ENCODE measurements at places on chromosomes 6 and 20.
A peak's percentile ranks its signal among the peaks of the same experiment; 100 is the strongest.

DNA sequence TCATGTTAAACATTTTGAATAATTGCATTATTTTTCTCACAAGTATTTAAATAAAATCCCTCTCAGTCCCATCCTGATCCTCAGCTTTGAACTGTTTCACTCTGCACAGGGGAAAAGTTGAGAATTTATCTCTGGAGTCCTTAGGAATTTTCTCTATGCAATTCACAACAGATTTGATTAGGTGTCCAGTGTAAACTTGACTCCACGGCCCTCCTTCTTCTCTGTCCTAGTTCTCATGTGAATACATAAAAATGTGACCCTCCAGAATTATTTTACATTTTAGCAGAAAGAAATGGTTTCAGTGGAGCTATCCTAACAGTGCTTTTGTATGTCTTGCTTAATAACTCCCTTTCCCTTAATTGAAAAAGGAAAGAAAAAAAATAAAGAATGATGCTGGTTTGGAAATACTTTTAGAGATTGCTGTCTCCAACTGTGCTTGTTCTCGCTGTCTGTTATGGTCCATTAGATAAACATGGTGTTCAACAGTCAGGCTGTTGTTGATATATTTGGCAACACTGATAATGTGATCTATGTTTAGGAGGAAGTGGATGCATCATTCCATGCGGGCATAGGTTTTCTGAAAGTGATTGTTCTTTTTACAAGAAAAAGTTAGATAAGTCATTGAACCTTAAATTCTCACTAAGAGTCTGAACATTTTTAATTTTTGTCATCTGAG, 599.4 kb upstream of the CITED2 start:
- DNase-seq: peak; percentile 91

DNA sequence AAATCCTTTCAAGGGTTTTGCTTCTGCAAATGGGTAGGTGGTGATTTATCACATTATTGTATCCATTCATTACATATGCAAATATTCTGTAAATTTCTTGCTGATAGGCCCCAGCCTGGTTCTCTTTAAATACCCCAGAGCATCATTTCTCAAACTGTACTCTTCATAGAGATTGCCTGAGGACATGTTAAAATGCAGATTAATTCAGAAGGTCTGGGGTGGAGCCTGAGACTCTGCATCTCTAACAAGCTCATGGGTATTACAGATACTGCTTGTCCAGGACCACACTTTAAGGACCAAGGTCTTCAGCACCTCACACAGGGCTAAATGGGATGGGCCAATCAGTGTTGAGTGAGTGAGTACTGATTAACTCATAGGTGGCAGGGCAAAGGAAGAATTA, 46.3 kb downstream of the PKHD1 start:
- no peak for DNase-seq

- DNase-seq: no peak
Observed at GRCh38 chr6:109655761-109656262, 35.2 kb downstream of the AK9 start.

- no peak for DNase-seq
Observed at GRCh38 chr20:3815703-3816315, 4.5 kb upstream of the AP5S1 start.

GRCh38 chr20:13008761-13009681, at the start of gene SPTLC3:
TSS of gene SPTLC3 (plus strand) at chr20:13008972. CDS start at chr20:13009268, 296 bp downstream.
- peak; percentile 59 for DNase-seq

- no peak for DNase-seq
Observed at GRCh38 chr20:63825331-63826118, 5.5 kb downstream of the ZBTB46 start.

GRCh38 chr6:10882657-10883171, 873 bp upstream of the GCM2 start:
- DNase-seq: no peak

GRCh38 chr6:150640556-150641209, 41.0 kb downstream of the PLEKHG1 start:
- DNase-seq: no peak

DNA sequence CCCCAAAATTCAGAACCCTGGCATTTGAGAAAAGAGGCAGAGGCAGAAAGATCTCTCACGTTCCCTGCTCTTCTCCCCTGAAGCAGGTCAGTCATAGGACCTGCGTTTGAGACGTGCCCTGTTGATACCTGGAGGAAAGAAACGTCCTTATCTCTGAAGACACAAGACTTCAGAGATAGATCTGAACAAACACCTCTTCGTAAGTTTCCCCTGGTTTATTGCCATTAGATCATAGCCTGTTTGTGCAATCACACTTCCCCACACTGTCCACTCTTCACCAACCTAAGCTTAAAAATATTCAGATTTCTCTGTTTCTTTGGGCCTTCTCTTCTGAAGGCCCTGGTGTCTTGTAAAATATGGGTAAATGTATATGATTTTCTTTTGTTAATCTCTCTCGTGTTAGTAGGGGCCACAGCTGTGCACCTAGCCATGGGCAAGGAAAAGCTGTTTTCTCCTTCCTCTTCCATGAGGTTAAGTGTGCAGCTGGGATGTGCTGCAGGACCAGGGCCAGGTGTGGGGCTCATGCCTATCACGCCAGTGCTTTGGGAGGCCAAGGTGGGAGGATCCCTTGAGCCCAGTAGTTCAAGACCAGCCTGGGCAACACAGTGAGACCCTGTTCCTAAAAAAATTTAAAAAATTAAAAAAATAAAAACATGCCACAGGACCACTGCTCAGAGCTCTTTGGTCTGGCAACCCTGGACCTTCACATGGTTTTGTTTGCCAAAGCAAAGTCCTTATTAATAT, 4.7 kb upstream of the SLC22A2 start:
- DNase-seq: no peak

DNA sequence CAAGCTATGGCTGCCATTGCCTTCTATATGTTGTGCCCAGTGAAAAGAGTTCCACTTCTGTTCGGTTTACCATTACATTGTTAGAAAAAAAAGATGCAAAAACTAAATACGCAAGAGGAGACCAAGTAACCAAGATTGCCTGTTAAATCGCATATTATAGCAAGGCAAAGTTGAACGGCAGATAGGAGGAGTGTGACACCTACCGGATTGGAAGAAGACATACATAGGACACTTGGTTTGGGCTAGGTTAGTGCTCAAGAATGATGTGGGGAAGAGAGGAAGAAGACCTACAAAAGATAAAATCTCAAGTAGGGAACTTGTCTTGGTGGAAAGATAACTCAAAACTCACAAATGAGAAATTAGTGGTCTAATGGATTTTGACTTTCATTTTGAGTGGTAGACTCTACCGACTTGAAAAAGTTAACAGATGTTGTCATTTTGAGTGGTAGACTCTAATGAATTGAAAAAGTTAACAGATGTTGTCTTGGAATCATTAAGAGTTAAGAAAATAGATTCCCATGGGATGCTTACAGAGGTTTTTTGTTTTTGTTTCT, 95.5 kb downstream of the F13A1 start:
- DNase-seq: no peak

GRCh38 chr6:144897441-144897921, 612.3 kb downstream of the UTRN start:
- DNase-seq: peak; percentile 82

GRCh38 chr6:123276546-123276980, 280.5 kb downstream of the CLVS2 start:
- DNase-seq: no peak

GRCh38 chr6:2557181-2557720, 193.5 kb downstream of the MYLK4 start:
- no peak for DNase-seq

DNA sequence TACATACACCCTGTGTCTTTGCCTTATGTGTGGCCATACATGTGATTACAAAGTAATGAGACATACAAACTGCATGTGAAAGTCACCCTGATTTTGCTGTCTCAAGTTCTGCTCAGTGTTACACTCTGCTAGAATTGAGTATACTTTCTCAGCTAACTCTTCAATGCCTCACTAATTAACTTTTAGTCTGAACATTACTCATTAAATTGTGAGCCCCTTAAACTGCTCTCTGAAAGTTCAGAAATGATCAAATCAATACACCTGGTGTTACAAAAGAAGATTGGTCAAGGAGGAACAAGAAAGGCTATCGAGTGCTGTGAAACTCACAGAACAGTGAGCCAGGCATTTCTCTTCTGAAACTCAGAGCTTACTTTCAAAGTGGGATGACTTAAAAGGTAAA, 71.3 kb downstream of the MKKS start:
- no peak for DNase-seq

DNA sequence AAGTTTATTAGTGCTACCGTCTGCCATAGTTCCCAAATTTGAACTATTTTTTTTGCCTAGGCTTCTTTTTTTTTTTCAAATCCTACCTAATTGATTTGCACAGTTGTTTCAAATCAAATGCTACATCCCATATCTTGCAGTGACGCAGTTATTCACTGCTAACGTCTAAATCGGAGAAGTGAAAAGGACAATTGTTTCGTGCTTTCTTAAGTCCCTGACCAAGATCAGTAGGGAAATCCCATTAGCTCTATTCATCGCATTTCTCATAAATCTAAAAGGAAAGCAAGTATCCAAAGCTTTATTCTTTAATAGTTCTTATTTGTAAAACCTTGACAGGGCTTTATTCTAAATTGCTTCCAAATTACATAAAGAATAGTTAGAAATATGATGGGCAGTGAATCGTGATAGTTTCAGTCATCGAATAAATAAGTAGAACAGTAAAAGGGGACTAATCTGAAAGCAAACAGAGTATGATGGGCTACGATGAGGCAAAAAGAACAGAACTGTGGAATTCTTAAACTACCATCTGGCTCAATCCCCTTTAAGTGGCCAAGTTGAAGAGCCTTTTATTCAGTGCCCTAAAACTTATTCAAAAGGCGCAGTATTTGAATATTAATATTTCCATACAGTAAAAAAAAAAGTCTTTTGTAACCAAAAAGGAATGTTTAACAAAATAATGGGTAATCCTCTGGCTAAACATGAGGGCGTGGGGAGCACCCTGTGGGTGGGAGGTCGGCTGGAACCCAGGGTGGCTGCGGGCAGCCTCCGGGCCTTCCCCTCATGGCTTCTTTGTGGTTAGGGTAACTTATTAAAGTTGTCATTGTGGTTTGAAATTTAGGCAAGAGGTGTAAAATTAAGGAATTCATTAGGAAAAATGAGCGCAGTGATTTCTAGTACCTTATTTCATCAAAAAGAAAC, 3.0 kb upstream of the ARID1B start:
- peak; percentile 70 for DNase-seq

DNA sequence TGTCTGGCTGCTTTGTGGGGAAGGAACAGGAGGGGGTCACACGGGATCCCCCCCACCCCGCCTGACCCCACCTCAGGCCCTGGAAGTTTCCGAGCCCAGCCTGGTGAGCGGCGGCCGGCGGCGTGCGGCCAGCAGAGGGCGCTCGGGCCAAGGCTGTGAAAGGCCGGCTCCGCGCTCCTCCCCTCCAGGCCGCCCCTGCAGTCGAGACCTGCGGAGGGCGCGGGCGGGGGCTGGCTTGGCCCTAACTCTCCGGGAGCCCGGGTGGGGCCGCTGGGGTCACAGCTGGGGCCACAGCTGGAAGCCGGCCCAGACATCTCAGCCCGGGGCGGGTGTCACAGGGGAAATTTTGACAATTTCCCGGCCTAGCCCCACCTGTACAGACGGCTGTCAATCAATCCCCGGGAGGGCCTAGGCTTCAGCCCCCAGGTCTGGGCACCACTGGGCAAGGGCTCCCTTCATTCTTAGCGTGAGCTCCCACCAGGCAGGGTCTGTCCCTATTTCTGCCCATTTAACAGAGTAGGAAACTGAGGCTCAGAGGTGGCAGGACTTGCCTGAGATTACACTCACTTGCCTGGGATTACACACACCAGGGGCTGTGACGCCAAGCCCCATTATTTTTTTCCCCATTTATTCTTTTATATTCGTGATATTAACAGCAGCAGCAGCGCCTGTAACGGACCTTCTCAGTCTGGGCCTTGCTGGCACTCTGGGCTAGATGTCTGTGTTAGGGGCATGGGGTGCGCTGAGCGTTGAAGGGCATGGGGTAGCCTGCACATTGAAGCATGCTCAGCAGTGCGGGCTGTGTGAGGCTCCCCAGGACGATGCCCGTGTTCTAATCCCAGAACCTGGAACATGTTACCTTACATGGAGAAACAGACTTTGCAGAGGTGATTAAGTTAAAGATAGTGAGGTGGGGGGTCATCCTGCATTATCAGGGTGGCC, 23.0 kb downstream of the ZBP1 start:
- DNase-seq: peak; percentile 30

GRCh38 chr20:16013631-16014030, 559.6 kb downstream of the KIF16B start:
- no peak for DNase-seq

- no peak for DNase-seq
Observed at GRCh38 chr6:13463941-13464340, 23.5 kb downstream of the GFOD1 start.

DNA sequence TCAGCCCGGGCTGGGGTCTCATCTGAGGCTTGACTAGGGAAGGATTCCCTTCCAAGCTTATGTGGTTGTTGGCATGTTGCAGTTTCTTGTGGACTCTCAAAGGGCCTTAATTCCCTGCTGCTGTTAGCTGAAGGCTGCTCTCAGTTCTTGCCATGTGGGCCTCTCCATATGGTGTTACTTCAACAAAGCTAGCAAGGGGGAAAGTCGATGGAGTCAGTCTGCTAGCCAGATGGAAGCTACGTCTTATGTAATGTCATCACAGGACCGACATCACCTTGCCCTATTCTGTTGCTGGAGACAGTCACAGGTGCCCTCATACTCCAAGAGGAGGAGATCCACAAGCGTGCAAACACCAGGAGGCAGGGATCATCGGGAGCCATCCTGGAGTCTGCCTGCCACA, 43.3 kb upstream of the ARMC2 start:
- DNase-seq: no peak

- DNase-seq: peak; percentile 71
Observed at GRCh38 chr20:35200267-35200666, 26.2 kb upstream of the MMP24 start.

DNA sequence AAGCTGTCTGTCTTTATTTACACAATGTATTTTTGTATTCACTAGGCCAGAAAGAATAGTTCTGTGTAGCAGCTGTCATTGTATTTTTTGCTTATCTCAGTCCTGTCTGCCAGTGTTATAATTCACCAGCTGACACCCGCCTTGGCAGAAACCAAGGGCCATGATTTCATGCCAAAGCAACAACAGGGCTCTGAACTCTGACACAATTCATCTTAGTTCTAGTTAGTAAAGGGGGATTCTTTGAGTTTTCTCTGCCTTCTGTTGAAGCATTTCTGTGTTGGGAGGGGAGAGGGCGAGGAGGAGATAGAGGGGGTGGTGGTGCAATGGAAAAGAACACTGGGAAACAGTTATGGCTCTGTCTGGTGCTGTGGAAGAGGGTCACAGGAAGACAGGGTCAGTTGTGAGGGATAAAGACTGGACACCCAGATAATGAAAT, 684.6 kb upstream of the MARCKS start:
- DNase-seq: peak; percentile 60

- DNase-seq: peak; percentile 34
Observed at GRCh38 chr6:124962639-124963415, 590 bp downstream of the RNF217 start.

- no peak for DNase-seq
Observed at GRCh38 chr6:27532820-27533538, 60.1 kb upstream of the ZNF184 start.

GRCh38 chr6:85126485-85127167, 323.3 kb upstream of the NT5E start:
- DNase-seq: peak; percentile 17

GRCh38 chr20:45921337-45922189, 9.6 kb upstream of the PLTP start:
- no peak for DNase-seq

Data from fibroblast of the aortic adventitia (primary cell).